Effector CD8-positive, alpha-beta T cell (primary cell): ENCODE measurements at places on chromosomes 5 and 9.

GRCh38 chr5:56910210-56910965 is 992 bp downstream of the SETD9 start:
- DNase-seq: peak; percentile 34

DNA sequence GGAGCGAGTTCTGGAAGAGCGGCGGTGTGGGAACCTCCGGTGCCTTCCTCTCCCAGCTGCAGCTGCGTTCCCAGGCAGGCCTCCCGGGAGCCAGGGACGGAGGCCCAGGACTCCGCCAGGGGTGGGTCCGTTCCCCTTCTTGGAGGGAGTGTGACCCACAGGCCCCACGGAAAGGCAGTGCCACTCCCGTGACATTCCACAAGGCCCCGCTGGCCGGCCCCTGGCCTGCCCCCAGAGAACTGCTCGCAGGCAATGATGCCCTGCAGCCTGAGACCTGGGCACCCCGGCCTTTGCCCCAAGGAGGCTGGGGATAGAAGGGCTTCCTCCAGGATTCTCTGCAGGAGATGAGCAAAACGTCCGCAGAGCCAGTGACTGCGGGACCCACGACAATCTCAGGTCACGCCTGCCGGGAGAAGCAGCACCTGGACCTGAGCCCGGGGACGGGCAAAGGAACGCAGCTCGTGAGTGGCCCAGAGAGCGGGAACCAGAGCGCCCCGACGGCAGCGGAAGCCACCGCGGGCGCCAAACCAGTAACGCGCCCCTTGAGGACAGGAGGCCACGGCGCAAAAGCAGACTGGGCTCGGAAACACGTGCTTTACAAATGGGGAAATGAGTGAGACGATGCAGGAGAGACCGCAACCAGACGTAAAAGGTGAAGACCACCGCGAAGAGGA is 9.3 kb downstream of the OBP2B start:
- no peak for DNase-seq

- no peak for DNase-seq
Measured at GRCh38 chr9:79208791-79209396, 362.9 kb upstream of the TLE4 start.

DNA sequence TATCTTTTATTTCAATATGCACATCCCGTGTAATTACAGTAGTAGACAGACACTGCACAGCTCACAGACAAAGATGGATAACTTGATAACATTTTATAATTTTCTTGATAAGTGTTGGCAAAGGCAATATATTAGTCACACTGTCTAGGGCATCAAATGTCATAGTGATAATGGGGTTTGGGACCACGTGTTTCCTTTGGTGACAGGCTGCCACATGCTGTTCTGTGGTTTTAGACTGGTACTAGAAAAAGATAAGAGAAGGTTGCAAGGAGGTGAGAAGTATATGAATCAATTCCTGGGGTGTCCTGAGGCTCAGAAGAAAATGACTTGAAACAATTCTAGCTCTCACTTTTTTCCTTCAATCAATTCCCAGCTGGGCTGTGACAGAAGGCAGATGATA is 258.8 kb upstream of the CHD1 start:
- no peak for DNase-seq

GRCh38 chr9:64773491-64773931 is 511.5 kb downstream of the FOXD4L5 start:
- DNase-seq: no peak

DNA sequence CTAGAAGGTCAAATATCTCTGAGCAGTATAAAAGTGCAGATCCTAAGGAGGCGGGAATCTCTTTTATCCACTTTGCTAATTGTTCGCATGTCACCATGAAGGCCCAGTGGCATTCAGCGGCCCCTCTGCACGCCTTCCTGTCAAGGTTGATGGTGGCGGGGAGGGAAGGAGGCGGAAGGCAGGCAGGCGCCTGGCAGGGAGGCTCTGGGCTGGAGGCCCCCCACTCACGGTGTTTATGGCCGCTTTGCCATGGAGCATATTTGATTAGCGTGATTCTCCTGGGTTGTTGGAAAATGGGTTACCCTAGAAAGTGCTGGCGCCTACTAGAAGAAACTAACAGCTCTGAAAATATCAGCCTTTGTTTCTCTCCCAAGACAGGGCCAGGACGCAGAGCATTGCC is 209.6 kb downstream of the FSTL4 start:
- no peak for DNase-seq
